ENCODE measurements at places on chromosomes 3 and 15.

GRCh38 chr3:54830658-54831057 lies 97.2 kb downstream of the LRTM1 start:
- no peak for DNase-seq

- DNase-seq = no peak
These were observed 2.8 kb downstream of the BTLA start for GRCh38 chr3:112496366-112497067.

DNA sequence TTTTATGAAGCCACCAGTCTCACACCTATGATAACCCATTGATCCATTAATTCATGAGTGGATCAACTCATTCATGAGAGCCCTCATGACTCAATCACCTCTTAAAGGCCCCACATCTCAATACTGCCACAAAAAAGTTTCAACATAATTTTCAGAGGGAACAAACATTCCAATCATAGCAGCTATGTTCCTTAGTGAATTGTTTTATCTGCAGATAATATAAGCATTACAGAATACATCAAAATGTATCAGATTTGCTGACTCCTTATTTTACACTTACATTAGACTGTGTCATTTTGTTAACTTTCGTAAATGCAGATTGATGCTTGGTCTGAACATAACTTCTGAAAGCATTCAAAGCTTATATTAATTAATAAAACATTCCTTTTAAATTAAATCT lies 155.3 kb upstream of the MBNL1 start:
- no peak for DNase-seq

DNA sequence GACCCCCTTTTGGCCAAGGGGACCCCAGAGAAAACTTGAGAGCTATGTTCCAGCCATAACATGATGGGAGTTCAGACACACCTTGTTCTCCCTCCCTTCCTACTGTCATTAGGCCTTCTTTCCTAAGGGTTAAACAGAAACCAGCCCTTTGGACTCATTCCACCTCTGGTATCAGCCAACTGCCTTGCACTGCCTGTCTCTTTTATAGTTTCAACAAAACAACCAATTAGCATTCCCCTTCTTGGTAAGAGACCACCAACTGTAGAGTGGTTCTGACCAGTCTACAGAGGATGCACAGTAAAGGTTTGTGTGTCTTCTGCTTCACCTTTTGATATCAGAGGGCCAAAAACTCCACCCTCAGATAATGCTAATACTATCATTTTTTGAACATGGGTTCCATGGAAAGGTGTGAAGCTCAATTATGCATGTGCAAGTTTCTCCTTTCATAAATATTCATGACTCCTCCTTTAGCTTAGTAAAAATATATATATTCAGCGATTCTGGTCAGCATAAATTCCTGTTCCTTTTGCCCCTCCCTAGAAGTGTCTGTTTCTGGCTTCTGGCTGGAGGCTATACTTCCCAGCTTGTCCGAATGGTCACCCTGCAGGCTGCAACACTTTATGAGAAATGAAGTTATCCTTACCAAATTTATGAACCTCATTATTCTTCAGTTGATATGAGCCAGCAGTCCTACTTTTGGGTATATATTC lies 55.9 kb downstream of the SERP1 start:
- DNase-seq = no peak

DNA sequence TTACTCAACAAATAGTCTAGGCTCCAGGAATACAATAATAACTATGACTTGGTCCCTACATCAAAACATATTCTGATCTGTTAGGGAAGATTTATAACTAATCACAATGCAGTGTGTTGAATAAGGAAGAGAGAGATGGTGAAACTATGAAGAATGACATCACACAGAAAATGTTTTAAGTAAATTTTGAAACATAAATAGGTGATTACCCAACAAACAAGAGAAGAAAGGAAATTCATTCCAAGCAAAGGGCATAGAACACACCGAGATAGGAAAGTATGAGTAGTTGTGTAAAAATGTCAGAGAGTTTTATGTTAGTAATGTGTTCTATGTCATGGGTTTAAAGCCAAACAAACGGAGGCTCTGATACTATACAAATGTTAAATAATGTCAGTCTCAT lies 13.4 kb downstream of the SEC62 start:
- DNase-seq = no peak

DNA sequence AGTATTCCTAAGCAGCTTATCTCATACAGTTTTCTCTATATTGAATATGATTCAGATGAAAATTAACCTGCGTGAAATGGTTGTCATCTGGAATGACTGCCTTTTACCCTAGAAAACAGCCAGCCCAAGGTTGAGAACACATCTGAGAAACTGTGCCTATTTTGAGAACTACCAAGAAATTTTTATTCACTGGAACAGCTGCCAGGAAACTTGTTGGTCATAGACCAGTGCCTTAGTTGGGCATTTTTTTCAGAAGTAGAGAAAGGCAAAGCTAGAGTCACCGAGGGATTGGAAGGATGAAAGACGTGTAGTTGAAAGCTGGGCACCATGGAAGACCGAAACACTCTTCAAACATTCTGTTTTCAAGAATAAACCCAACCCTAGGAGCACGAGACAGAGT lies 277.1 kb downstream of the LPP start:
- DNase-seq = no peak

GRCh38 chr3:195073866-195074860 lies 196.8 kb downstream of the XXYLT1 start:
- no peak for DNase-seq
